ENCODE measurements at places on chromosomes 7 and 10.
A peak's percentile ranks its signal among the peaks of the same experiment; 100 is the strongest.

DNA sequence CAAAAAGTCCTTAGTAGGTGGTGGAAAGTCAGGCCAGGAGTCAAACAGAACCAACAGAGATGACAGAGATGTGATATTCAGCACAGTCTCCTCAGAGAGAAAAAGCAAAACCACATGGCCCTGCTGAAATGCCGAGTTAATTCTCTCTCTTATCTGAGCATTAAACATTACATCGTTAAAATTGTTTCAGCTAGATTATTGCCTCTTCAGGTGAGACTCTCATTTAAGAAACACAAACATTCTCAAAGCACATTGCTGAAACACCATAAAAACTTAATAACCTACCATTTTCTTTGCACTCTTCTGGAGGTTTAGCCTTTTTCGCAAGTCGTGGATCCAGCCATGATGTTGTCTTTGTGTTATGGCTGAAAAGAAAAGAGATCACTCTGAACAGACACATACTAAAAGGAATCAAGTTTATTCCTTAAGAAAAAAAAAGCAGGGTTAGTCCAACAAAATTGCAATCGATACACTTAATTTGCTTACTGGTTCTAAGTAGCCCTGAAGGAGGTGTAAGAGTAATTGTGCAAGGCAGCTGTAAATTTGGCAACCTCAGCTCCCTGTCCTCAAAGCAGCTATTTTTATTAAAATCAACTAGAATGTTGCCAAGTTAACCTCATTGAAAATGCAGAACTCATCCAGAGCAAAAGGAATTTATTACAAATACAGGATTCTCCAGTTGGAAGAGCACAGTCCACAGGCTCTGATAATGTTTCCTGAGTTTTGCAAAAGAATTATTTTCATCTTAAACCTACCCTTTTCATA is 691.1 kb downstream of the PHTF2 start:
- DNase-seq = no peak

DNA sequence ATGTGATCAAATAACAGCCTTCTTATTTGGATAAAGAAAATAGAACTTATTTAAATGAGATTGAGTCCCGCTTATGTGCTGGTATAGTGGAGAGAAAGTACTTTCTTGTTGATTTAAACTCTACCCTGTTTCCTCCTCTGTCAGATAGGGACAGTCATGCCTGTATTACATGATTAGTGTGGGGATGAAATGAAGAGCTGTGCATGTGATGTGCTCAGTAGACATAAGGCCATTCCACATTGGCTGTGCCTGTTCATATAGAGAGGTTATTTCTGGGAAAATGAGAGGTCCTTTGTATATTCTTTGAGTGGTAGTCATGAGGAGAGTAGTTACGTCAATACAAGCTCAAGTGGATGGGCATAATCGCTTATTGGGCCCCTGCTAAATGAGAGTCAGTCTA is 5.7 kb downstream of the MTURN start:
- no peak for DNase-seq

DNA sequence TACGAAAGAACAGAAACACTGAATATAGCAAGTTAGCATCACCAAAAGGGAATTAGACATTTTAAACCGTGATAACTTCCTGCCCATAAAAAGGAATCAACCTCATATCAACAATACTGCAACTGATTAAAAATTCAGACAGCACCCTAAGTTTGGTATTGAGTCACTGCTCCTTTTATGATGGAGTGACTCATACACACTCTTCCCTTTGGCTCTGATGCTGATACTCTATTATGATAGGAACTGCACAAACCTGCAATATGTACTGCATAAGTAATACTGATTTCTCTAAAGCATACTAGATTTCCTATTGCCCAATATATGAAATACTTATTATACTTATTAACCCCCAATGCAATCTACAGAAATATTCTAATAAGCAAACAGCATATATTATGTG is 118.7 kb downstream of the PARD3 start:
- no peak for DNase-seq

GRCh38 chr7:116528008-116528789 is 3.4 kb downstream of the CAV1 start:
- no peak for DNase-seq

- no peak for DNase-seq
Observed at GRCh38 chr7:46854958-46855473, 726.9 kb downstream of the TNS3 start.

- no peak for DNase-seq
Observed at GRCh38 chr7:70887186-70887585, 244.8 kb upstream of the GALNT17 start.

GRCh38 chr10:86162696-86163400 is 203.7 kb downstream of the GRID1 start:
- DNase-seq = no peak

- no peak for DNase-seq
Observed at GRCh38 chr7:90621125-90621746, 25.1 kb downstream of the CDK14 start.

- DNase-seq = no peak
Observed at GRCh38 chr7:106814887-106815286, 50.2 kb upstream of the PIK3CG start.

- no peak for DNase-seq
Observed at GRCh38 chr7:107068156-107068555, 23.7 kb downstream of the PRKAR2B start.

GRCh38 chr7:116598861-116599260 is 73.1 kb upstream of the MET start:
- DNase-seq = no peak

DNA sequence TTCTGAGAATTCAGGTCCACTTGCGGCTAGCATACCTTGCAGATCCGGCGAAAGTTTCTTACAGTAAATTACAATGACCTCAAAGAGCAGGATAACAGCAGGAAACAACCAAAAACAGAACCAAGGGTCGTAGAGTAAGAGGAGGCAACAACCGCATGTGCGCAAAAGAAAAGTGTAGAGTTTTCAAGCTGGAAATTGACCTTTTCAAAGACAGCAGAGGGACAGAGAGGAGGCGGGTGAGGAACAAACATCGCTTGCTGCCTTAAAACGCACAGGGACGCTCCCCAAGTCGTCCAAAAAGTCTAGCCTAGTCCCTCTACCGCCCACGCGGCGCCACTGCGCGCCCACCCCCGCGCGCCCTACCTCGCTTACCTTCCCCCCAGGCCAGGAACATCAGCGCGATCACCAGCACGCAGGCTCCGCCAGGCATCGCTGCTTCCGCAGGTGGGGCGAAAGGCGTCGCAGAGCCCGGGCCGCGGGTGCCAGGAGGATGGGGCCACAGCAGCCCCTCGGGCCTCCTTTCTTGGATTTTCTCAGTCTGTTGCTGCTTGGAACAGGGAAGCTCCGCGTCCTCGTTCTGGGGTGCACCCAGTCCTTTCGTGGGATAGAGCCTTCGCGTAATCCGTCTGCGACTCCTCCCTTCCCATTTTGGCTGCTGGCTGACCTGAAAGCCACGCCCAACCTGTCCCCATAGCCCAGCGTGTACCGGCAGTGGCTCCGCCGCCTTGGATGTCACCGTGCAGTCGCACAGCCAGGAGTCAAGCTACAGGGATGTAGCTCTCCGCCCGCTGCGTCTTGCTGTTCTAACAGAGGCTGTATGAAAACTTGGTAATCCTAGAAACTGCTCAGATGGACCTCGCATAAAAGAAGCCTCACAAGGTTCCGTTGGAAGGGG is at the start of gene VWDE:
TSS of gene VWDE (minus strand) at position 579 of the 895 bp plus-strand sequence. CDS start at position 430, 149 bp downstream.
- peak; percentile 36 for DNase-seq

GRCh38 chr7:80779456-80779855 is 139.4 kb downstream of the SEMA3C start:
- no peak for DNase-seq

Measured in activated T-cell treated with anti-CD3 and anti-CD28 coated beads, Interleukin-2, amount 50 U/mL, for 1 hour (primary cell).